ENCODE measurements at places on chromosomes 7 and 10.

DNA sequence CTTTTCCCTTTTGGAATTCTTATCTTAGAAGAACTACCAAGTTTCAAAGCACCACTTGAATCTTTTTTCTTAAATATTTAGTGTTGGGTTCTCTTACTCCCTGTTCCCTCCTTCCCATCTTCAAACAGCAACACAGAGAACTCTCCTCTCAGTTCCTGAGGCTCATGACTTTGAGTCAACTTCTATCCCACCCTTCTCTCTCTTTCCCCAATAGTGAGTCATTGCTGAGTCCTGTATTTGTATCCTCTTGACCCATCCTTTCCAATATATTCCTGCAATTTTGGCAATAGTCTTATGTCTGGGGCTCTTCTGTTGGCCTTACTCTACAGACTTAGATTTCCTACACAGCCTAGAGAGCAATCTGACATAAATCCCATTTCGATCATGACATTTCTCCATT, 20.8 kb upstream of the JCAD start:
- no peak for DNase-seq

- DNase-seq = no peak
These were observed 12.5 kb downstream of the ZNF365 start for GRCh38 chr10:62386356-62387320.

GRCh38 chr7:2446676-2447075, 29.5 kb downstream of the GRIFIN start:
- DNase-seq = no peak

- DNase-seq = no peak
These were observed 59.5 kb downstream of the CCDC3 start for GRCh38 chr10:12941966-12942365.

- DNase-seq = no peak
These were observed 17.0 kb downstream of the PRSS2 start for GRCh38 chr7:142787783-142788182.

DNA sequence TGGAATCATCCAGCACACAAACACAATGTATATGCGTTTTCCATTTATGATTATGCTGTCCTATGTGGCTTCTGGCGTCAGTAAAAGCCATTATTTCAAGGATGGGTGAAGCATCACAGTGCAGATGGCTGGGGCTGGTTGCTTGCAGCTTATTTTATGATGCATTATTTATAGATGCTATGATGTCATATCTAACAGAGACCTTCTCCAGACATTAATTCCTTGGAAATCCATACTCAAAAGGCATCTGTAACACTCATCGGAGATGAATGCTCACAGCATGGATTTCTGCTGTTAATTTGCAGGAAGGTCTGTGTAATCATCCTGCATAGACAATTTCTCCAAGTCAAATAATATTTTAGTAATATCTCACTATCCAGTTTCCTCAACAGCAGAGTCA, 7.2 kb downstream of the RGS10 start:
- no peak for DNase-seq

DNA sequence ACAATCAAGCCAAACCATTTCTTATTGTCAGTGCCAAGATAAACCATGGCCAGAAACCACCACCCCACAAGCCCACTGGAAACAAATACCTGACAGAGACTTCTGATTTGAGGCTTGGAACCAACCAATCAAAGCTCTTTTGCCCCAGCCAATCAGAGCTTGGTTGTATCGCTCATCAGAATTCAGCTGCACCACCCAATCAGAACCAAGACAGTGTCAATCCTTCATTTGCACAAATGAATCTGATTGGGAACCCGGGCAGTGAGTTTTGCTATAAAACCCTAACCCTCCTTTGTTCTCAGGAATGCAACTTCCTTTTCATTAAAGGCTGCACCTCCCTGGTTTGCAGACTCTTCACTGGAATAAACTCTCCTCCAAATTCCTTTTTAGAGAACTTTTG, 87.4 kb downstream of the ELAPOR2 start:
- DNase-seq = no peak

DNA sequence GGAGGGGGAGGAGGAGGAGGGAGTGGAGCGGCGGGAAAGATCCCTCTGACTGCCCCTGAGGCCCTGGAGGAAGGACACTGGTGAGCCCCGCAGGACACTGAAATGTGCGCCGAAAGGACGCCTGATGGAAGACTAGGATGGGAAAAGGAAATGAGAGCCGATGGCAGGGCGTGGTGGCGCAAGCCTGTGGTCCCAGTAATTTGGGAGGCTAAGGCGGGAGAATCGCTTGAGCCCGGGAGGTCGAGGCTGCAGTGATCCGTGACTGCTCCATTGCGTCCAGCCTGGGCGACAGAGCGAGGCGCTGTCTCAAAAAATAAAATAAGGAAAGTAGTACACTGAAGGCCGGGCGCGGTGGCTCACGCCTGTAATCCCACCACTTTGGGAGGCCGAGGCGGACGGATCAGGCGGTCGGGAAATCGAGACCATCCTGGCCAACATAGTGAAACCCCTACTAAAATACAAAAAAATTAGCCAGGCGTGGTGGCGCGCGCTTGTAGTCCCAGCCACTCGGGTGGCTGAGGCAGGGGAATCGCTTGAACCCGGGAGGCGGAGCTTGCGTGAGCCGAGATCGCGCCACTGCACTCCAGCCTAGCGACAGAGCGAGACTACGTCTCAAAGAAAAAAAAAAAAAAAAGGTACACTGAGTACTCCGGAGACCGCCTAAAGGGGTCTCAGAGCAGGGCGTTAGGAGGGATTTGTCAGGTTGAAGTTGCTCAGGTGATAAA, 561 bp upstream of the HNRNPF start:
- peak; percentile 77 for DNase-seq

DNA sequence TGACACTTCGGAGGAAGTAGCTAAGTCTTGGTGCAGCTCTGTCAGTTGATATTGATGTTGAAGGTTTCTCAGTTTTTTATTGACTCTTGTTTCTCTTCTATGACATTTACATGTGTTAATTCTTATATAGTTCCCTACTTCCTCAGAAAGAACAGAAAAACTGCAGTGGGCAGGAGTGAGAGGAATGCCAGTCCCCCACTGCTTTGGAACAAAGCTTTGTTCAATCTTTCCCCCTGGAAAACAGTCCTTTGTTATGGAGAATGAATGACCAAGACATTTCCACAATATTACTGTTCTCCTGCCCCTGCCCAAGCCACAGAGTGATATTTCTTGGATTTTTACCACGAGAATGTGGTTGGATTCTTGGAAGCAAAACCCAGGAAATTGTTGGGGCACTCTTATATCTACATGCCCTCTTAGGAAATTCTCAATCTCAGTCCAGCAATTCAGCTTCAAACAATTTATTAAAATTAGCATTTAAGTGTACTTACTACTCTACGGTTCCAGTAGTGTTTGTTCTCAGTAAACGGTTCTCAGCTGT, 258.0 kb upstream of the KCND2 start:
- no peak for DNase-seq

- no peak for DNase-seq
These were observed 77.6 kb downstream of the BICC1 start for GRCh38 chr10:58590152-58590840.

GRCh38 chr10:99115703-99116102, 119.9 kb downstream of the HPSE2 start:
- DNase-seq = no peak

GRCh38 chr10:24929056-24929544, 23.3 kb downstream of the PRTFDC1 start:
- DNase-seq = no peak

GRCh38 chr7:88151119-88151790, 68.6 kb downstream of the SRI start:
- DNase-seq = no peak

DNA sequence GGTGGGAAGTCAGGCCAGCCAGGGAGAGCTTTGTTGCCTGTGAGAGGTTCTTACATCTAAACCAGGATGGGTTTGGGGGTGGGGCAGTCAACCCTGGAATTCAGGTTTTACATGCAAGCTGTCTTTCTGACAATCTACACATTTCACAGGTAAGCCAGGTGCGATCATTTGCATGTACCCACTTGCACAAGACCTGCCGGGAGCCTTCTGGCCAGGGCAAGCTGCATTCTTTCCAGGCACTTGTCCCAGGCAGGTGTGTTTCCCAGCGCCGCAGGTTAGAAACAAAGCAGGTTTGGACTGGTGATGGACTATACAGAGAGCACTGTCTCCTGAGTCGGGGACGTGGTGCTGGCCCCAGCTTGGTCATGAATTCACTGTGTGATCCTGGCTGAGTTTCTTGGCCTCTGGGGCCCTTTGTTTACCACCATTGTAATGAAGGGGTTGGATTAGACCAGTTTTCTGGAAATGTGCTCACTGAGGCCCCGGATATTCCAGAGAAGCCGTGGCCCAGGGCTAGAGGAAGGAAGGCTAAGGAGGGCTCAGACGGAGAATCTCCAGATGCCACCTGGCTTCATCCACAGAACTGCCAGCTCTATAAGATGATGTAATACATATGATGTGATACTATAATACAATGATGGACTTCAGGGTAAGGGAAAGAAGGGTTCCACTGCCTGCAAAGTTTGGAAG, 205.2 kb upstream of the SVIL start:
- peak; percentile 91 for DNase-seq

DNA sequence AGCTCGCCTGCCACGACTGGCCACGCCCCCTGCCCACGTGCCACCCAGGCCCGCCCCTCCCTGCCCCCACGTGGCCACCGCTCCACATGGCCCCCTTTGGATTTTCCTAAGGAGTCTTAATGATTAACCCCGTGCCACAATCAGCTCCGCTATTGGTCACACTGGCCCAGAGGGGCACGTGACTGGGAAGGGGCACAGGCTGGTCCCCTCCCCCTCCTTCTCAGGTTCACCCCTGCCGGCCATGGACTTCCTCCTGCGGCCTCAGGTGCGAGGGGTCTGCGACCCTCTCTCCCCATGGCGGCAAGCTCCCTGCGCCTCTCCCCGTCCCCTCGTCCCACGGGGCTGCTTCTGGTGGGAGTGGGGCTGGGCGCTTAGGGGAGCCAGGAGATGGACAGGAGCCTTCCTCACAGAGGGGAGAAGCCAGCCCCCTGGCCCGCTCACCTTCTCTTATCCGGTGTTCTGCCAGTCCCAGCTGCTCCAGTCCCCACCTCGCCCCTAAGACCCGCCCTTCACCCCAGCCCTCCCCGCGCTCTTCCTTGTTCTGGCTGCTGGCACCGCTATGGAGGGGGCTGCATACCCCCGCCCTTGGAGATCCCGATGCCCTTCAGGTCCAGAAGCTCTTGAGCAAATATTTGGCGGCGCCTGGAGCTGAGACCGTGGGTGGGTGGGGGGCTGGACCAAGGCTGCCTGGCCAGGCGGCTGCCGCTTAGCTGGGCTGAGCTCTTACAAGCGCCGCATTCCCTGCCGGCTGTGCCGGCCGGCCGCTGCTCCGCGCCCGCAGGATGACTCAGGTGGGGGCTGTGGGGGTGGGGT, 3.2 kb downstream of the SLC4A2 start:
- DNase-seq = peak; percentile 97

GRCh38 chr10:132845780-132846595, 60.0 kb upstream of the NKX6-2 start:
- peak; percentile 22 for DNase-seq

- DNase-seq = no peak
These were observed 495.1 kb downstream of the AUTS2 start for GRCh38 chr7:70093205-70093904.

DNA sequence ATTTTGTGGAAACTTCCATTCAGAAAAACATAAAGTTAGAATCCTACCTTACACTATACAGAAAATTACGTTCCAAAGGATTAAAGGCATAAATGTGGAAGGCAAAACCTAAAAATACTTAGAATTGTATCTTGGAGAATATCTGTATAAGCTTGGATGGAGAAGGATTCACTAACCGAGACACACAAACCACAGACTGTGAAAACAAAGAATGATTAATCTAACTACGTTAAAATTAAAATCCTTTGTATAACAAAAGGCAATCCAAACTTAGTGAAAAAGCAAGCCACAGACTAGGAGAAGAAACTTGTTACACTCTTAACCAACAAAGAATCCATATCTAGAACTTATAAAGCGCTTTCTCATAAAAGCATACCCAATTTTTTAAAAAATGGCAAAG, 678.8 kb downstream of the INHBA start:
- DNase-seq = no peak

All from Caco-2 (cell line).